Upper lobe of right lung (tissue), 1 donor: ENCODE measurements at places on chromosomes 1 and 21. TPM values are rescaled to one million over a fixed set of nuclear protein-coding genes. Genes with fewer than 3 reads are reported as not detected.

- no peaks in the 10 kb centered on the region for H3K27me3 ChIP-seq
- H3K4me1 ChIP-seq, result no peaks in the 10 kb centered on the region
- DNase-seq, result no peak
- no peak overlapping the region for H3K27ac ChIP-seq
- no peaks in the 10 kb centered on the region for H3K36me3 ChIP-seq
Measured at GRCh38 chr1:90340606-90341005, 345.7 kb downstream of the ZNF326 start.

DNA sequence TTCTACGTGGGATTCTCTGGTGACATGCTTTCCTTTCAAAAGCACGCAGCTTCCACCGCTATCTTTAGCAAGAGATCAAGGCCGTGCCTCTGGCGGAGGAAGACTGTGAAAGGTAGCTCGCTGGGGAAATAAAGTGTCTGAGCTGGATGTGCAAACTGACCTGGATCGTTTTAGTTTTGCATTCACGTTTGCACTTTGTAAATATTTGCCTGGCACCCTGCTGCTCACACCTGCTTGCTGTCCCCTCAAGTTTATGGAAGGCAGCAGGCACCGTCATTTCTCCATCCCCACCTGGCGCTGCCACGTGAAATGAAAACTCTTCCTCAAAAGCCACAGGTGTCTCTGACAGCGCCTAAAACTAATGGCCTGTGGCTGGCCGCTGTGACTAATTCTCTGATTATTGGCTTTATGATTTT lies 44.0 kb upstream of the TARDBP start:
- no peaks in the 10 kb centered on the region for H3K36me3 ChIP-seq
- H3K4me1 ChIP-seq, result peaks cover 13% of the 10 kb centered on the region
- H3K4me3 ChIP-seq, result peak overlapping the region; percentile 14
- H3K27ac ChIP-seq, result no peak overlapping the region
- DNase-seq, result no peak

GRCh38 chr21:42621166-42621818 lies 32.1 kb upstream of the PDE9A start:
- H3K27ac ChIP-seq, result no peak overlapping the region
- peaks cover 21% of the 10 kb centered on the region for H3K27me3 ChIP-seq
- no peak overlapping the region for H3K4me3 ChIP-seq
- H3K36me3 ChIP-seq, result no peaks in the 10 kb centered on the region

The GSTM2 gene
- total RNA-seq, result 37.3 TPM

The COL9A2 gene
- 3.8 TPM for total RNA-seq

The FCRL5 gene
- total RNA-seq, result 0.93 TPM

The CR1L gene
- not detected for total RNA-seq
